ENCODE measurements at places on chromosomes 2 and 18.

GRCh38 chr2:175372704-175373701 lies 191.5 kb upstream of the ATP5MC3 start:
- DNase-seq: peak; percentile 17

- peak; percentile 68 for DNase-seq
These were observed 60.3 kb upstream of the GPR45 start for GRCh38 chr2:105181282-105181681.

DNA sequence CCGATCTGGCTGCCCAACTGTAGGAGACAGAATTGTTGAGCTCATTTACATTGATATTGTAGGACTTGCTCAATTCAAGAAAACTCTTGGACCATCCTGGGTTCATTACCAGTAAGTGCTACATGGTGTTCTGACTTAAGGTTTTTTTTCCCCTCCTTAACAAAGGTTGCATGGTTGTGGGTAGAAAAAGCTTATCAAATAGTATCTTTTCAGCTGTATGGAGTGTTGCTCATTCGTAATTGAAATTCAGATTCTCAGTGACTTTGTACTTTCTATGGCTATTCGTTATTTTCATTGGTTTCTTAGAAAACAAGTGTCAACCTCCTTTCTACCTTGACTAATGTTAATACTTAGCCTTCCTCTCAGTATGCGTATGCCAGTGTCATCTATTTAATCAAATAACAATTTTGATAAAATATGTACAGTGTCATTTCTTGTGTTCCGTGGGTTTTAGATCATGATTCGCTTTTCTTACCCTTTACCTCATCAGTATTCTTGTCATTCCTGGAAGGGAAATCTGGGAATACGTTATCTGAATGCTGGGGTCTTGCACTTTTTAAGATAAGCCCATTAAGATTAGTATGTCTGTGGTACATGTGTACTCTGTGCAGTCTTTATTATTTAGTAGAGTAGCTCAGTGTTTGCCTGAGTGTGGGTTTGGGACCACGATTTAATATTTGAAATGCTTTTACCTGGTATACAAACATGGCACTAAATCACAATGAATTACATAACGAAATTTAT lies 91.3 kb downstream of the MGAT5 start:
- DNase-seq: no peak

GRCh38 chr2:106129150-106129549 lies 65.0 kb downstream of the UXS1 start:
- no peak for DNase-seq

DNA sequence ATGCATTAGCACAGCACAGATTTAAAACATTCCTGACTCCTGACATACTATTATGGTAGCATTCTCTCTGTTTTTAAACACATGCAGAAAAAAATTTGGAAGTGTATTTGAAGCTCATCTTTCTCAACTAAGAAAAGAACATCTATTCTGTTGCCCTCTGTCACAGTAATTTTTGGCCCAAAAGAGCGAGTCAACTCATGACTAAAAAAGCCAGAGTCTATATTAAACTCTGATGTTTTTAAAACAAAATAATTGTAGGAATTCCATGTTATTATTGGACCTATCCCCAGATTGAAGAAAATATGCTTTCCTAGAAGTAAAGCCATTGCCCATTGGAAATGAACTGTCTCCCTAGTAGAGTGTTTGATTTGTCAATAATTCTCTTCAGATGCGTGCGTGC lies 96.7 kb downstream of the CRIM1 start:
- DNase-seq: no peak

DNA sequence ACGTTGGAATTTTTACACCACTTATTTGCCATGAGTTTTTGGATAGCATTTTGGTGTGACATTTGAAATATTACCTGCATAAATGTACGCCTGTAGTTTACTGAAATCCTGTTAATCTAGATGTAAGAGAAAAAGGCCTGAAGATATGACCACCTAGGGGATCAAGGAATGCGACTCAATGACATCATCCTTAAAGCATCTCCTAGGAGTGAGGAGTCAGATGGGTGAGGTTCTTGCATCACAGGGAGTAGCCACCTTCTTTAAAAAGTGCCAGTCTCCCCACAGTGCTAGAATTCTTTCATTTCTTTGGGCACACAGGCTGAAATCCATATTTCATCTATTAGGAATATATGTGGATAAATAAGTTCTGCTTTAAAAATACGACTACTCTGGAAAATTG lies 34.5 kb downstream of the ADCYAP1 start:
- no peak for DNase-seq

DNA sequence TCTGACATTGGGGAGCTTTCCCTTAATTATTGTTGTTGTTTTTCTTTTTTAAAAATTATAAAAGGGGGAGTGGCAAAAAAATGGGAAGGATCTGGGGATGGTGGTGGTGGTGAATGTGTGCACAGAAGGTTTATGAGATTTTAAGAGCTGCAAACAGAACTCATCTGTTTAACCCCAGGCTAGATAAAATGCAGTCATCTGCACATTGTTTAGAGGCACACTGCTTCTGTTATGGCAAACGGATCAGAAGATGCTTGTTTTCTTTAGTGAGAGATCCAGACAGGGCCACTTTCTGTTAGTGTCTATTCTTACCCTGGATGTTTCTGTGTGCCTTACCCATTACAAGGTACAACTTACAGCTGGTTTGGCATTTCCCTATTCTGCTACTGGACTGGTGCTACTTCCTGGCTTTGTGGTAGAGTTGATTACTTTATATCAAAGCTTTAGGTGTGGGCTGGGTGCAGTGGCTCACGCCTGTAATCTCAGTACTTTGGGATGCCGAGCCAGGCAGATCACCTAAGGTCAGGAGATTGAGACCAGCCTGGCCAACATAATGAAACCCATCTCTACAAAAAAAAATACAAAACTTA lies 68.2 kb upstream of the NRP2 start:
- DNase-seq: no peak

DNA sequence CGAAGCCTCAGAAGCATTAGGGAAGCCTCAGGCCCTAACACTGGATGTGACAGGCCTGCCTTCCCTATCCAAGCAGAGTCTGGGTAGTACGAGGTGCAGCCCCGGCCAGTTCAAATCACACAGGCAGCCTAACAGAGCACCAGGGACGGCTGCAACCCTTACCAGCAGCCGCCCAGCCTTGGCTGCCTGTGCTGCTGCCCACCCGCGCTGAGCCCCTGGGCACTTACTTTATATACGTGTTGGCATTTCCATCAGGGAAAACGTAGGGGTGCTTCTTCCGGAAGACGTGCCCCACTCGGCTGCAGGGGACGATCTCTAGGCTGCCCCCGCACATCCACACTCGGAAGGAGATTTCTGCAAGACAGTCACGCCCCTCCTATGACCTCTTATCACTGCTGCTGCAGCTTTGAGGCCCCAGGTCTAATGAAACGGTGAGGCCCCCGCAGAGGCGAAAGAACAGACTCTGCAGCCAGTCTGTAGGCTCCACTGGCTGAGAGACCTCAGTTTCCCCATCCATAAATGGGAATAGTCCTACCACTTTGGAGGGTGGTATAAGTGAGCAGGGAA lies 124.7 kb upstream of the CAPN13 start:
- no peak for DNase-seq

GRCh38 chr2:217790681-217791392 lies 212.0 kb downstream of the TNS1 start:
- peak; percentile 91 for DNase-seq
